ENCODE measurements at places on chromosomes 6 and 20.

- DNase-seq = no peak
These were observed 4.9 kb downstream of the ECI2 start for GRCh38 chr6:4130357-4130987.

DNA sequence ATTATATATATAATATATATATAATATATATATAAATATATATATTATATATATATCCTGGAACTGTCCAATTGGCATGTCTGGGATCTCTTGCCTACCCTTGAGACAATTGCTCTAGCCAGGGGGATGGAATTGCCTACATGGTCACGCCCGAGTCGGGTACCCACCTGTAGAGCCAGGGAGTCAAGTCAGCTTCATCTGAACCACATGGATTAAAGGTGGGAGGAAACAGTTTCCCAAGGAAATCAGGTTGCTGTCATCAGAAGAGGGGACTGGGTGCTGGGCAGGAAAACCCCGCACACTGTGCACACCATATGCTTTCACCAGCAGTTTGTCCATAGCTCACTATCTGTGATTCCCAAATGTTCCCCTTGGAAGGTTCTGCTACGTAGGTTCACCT is 252.5 kb upstream of the NOX3 start:
- no peak for DNase-seq

- no peak for DNase-seq
These were observed 275.1 kb upstream of the CDH4 start for GRCh38 chr20:60976913-60977312.

DNA sequence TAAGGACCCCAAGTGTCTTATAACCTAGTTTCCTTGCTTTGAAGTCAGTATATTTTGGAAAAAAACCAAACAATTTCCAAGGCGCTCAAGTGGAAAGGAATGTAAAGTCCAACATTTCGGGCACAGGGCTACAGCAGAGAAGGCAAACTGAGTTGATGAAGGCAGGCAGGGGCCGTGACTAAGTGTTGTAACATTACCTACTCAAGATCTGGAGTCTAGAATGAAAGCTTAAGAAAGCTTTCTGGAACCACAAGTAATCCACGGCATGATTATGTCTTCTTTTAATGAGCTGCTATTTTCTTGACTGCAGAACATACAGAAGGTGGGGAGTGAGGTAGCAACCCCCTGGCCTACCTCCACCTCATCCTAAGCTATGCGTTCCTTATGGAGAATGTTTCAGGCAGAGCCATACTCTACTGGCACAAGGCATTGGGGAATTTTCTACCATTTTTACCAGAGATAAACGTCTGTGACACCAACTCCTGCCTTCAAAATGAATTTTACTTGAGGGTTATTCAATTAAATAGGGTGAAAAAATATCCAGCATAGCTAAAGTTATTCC is 4.3 kb downstream of the PPP1R10 start:
- DNase-seq = peak; percentile 91

DNA sequence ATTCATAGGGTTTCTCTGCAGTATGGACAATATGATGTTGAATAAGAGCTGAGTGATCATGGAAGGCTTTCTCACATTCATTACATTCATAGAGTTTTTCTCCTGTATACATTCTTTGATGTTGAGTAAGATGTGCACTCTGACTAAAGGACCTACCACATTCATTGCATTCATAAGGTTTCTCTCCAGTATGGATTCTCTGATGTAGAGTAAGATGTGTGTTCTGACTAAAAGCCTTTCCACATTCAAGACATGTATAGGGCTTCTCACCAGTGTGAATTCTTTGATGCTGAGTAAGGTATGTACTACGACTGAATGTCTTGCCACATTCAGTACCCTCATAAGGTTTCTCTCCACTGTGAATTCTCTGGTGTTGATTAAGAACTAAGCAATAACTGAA is 29.3 kb upstream of the ZNF391 start:
- no peak for DNase-seq

GRCh38 chr6:140041056-140041455 is 666.6 kb upstream of the CITED2 start:
- DNase-seq = no peak

- DNase-seq = no peak
These were observed 1405.1 kb downstream of the GRIK2 start for GRCh38 chr6:102798636-102799035.

DNA sequence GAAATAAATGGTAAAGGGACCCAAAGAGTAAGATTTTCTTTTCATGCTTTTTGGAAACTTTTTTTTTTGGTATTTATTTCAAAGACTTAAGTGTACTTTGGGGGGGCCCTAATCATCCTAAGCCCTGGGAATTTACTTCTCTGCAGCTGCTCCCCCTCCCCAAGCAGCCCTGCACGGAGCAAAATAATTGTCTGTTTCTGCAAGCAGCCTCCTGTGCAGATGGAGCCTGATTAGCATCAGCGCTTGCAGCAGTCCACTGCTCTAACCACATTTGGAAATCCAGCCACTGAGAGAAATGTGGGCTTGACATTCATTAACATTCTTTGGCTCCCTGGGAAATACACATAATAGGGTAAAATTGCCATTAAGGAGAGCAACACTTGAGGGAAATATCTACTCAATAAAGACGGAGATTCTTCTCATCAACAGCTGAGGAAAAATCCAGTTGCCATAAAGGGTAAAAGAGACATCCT is 309.2 kb upstream of the MAP3K7 start:
- no peak for DNase-seq

GRCh38 chr6:166004876-166005275 is 162.8 kb downstream of the TBXT start:
- no peak for DNase-seq

DNA sequence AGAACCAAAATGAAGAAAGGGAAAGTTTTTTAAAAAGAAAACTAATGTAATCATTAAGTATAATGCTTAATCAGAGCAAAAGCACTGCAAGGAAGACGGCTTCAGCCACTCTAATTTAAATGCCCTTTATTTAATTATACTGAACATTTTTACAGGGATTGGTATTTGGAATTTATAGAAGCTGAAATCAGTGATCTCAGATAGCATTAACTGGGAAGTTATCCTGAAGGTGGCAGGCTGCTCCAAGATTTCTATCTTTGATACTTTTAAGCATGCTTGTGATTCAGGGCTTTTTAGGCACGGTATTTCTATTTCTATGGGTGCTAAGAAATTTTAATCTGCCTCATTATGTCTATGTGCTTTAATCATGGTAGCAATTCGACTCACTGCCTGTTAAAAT is 1.3 kb upstream of the NDUFAF4 start:
- peak; percentile 38 for DNase-seq

DNA sequence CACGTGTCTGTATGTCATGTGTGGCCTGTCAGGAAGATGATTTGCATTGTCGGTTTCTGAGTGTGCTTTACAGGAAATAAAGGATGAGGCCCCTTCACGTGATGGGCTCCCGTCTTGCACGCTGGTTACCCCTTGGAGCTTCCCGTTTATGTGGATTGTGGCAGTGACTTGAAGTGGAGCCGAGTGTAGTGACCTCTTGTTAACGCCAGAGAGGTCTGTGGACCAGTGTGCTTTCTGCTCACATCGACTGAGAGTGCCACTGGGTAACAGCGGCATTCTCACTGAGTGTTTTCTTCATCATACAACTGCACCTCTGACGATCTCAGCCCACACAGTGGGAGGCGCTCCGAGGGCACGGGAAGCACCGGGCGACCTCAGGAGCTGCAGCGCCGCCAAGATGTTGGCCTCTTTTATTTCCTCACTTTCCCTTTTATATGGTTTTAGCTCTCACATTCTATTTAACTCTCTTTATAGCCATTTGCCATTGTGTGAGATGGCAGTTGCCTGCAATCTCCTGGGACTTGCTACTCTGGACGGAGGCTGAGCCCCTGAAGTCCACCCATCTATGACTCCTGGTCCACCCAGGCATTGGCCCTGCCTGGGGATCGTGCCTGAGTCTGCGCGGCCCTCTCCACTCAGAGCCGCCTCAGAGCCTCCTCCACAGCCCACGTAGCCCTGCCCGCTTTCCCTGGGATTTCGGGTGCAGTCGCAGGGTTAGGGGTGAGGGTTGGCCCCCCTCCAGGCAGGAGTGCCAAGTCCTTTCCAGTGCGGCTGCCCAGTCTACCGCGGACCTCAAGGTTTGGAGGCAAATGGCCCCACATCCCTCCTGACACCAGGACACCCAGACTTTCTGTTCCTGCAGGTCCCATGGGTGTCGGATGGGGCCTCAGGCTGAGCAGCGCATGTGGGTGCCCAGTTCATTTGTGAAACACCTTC is 238.9 kb downstream of the ERMARD start:
- no peak for DNase-seq

GRCh38 chr6:168126566-168127383 is 47.8 kb upstream of the FRMD1 start:
- DNase-seq = no peak

DNA sequence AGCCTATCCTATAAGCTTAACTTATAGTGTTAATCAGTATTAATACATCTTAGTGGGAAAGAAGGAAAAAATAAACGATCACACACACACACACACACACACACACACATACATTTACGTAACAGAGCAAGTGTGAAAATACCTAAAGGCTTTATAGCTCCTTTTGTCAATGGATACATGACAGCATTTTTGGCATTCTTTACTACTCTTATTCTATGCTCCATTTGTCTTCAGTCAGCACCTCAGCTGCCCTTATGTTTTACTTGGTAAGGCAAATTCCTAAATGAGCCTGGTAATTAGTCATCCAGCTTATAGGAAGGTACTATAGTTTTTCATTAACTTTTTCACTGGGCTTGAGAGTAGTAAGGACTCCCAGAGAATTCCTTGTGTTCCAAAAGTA is 25.1 kb upstream of the SLC17A3 start:
- DNase-seq = peak; percentile 82

DNA sequence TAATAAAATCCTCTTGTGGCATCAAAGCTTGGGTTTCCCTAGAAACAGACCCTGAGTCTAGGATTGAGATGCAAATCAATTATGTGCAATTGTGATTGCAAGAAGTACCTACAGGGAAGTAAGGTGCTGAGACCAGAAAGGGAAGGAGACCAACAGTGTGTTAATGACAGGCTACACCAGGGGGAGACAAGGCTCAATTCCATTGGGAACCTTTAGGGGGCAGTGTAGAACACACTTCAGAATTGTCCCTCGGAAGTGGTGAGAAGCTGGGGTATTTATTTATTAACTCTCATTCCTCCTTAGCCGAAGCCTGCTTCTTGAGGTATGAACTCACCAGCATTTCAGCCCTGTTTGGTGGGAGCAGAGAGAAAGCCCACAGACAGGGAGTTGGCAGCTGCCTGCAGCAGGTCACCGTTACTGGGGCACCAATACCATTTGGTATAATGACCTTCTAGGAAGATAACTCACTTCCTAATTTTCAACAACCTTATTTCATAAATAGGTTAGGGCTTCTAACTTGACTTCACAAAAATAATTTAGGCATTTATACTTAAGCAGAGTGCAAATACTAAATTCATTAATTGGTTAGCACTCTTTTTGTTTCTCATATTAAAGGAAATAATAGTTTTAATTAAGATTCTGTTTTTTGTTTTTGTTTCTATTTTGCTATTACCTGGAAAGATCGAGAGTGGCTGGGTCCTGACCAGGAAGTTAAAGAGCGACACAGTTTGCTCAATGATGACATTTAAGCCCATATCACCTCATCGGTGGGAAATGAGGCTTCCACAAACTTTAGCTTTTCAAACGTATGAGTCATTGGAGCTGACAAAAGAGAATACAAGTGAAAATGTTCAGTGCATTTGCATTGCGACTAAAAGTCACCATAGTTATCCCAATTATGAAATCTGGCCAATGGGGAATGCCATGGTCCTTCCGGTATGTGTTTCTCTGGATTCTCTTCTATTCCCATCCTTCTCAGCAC is 94.8 kb downstream of the BTBD3 start:
- DNase-seq = no peak

Data from kidney glomerular epithelial cell (primary cell).